ENCODE measurements at places on chromosomes 1 and 21.

DNA sequence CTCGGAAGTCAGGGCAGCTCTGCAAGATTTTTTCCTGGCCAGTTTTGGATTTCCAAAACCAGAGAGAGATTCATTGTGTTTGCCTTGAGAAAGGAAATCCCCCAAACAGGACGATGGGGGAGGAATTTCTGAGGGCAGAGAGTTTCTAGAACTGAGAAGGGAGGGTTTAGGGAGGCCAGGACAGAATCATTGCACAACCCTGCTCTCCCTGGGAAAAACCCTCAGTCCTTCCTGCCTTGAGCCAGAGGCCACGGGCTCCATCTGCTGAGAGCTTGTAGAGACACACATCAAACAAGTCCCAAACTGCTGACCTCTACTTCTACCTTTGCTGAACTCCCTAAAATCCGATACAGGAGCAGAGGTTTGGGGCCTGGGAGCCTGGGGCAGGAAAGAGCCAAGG lies 99.7 kb downstream of the NMNAT2 start:
- DNase-seq, result peak; percentile 91

DNA sequence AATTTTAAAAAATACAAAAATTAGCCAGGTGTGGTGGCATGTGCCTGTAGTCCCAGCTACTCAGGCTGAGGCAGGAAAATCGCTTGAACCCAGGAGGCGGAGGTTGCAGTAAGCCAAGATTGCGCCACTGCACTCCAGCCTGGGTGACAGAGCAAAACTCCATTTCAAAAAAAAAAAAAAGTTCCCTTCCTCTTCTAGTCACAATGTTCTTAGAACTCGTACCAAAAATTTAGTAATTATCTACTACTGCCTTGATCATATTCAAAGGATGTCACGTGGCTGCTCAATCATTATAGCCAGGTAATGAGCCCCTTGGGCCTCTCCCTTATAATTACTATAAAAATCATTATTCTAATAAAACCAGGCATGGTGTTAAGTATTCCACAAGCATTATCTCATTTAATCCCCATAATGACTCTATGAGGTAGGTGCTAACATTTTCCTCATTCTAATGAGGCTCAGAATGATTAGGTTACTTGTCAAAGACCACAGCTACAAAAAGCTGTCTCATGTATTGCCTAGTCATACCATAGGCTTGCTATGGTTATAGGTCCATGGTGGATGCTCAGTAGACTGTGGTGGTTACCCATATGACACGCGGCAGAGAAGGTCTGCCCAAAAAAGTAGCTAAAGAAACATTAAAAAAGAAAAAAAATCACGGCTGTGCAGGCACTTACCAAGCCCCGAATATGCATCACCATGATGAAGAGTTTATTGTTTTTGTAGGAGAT lies 15.5 kb upstream of the PPP1R15B start:
- peak; percentile 52 for DNase-seq

- DNase-seq, result no peak
Measured at GRCh38 chr1:234531151-234531635, 52.2 kb upstream of the TARBP1 start.

DNA sequence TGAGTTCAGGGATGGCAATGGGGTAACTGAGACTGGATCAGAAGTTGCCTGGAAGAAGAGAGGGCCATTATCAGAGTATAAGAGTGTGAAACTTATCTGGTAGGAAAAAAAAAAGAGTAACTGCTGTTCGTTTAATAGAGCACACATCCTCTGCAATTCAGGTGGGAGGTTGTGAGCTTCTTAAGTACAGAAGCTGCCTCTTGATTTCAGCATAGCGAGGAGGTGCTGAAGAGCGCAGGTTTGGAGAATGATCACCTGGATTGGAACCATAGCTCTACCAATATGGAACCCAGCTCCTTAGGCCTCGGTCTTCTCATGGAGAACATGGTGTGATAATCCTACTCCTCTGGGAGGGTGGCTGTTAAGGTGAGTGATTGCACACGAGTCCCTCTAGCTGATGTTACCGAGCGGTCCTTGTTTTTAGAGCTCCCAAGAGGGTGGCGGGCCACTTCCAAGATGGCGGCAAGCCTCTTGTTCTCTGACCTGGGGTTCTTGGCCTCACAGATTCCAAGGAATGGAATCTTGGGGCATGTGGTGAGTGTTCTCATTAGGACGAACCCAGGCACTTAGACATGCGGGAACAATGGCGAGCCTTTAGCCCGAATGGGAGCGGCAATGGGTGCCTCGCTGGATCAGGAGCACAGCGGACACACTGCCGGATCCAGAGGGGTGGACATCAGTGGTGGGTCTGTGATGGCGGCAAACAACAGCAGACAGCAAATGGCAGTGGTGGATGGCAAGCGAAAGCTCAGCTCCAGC lies 3.3 kb upstream of the MX1 start:
- DNase-seq, result no peak

DNA sequence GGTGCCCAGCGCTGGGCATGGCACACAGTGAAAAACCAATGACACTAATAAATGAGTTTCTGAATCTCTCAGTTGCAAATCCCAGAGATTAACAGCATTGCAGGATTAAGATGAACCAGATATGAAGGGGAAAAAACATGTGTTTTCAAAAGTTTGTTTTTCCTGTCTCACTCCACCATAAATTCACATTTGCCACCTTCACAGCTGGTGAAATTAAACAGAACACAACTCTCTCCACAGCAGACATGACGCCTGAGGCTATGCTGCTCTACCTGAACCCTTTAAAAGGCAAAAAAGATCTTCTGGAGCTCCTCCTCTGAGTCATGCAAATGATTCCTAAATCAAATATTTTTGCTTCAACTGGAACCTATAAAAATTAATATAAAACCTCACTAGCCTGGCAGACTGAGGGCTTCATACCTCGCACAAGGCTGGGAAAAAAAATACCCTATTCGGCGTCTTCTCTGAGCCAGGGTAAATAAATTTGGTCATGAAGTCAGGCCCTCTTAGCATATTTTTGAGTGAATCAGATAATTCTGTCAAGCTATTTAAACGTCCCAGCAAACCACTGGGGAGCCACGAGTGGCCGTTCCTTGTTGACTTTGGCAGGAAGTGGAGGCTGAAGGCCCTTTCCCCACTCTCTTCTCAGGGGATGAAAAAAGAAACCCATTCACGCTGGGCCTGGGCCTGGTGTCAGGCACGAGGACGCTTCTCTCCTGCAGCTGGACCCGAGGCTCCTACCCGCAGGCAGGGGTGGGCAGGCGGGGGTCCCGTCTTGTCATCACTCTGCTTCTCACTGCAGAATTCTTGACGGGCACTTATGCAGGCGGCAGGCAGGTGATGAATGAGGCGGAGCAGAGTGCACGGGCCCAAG lies 53.0 kb downstream of the DMRTB1 start:
- no peak for DNase-seq

- DNase-seq, result no peak
Measured at GRCh38 chr21:42892582-42892930, 553 bp upstream of the NDUFV3 start.

DNA sequence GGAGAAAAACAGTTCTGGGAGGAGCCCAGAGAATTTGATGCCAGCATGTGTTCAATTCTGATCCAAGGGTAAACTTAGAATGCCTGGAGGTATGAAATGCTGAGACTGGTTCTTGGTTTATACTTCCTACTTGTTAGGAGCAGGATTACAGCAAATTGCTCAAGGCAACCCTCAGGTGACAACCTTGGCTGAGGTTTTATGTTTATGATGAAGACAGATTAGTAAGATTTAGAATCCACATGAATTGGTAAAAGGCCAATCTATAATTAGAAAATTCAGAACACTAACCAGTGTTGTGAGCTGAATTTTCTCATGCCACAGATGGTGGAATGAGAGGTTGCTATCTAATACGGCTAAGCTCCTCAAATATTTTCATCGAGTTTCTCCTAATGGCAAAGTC lies 235.3 kb upstream of the NRIP1 start:
- no peak for DNase-seq

- no peak for DNase-seq
Measured at GRCh38 chr1:12180903-12181302, 14.1 kb downstream of the TNFRSF1B start.

- no peak for DNase-seq
Measured at GRCh38 chr1:205916541-205916940, 26.7 kb downstream of the SLC26A9 start.

GRCh38 chr1:151504252-151504651 lies 6.9 kb upstream of the CGN start:
- DNase-seq, result no peak

DNA sequence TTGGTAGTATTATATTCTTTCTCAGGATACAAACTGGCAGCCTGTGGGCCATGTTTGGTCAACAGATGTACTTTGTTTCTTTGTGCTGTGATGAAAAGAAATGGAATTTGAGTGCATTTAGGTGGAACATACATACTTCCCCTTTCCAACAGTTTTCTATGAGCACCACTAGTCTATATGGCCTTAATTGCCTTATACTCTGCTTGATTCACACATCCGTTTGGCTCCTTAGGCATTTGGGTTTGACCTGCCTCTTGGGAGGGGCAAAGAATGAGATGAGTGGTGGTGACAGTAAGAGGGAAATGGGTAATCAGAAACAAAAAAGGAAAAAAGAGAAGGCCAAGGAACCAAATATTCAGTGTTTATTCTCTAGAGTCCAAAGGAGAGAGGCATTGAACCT lies 17.0 kb downstream of the CFAP126 start:
- peak; percentile 54 for DNase-seq

DNA sequence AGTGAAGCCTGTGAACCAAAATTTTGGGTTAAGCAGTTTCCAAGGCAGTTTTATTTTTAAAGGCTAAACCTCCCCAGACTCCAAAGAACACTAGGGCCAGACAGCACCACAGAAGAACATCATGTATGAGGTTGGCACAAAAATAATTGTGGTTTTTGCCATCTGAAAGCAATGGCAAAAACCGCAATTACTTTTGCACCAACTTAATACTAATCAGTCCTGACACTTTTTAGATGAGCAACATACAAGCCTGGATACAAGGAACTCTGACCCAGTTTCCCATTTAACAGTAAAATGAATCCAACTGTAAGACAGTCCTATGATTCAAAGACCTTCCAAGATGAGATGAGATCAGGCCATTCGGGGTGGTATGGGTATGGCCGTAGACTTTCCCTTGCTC lies 46.8 kb downstream of the CNIH3 start:
- DNase-seq, result no peak

- no peak for DNase-seq
Measured at GRCh38 chr1:117590273-117590925, 15.4 kb upstream of the TENT5C start.

DNA sequence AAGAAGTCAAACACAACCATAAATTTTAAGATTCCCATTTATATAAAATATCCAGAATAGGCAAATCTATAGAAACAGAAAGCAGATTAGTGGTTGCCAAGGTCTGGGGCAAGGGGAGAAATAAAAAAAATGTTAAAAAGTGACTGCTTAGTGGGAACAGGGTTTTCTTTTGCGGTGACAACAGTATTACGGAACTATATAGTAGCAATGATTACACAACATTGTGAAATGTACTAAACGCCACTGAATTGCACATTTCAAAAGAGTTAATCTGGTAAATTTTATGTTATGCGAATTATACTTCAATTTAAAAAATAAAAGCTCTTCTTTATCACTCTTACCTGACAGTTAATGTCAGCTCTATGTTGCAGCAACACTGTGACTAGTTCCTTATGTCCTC lies 105.2 kb downstream of the ACBD6 start:
- peak; percentile 85 for DNase-seq

DNA sequence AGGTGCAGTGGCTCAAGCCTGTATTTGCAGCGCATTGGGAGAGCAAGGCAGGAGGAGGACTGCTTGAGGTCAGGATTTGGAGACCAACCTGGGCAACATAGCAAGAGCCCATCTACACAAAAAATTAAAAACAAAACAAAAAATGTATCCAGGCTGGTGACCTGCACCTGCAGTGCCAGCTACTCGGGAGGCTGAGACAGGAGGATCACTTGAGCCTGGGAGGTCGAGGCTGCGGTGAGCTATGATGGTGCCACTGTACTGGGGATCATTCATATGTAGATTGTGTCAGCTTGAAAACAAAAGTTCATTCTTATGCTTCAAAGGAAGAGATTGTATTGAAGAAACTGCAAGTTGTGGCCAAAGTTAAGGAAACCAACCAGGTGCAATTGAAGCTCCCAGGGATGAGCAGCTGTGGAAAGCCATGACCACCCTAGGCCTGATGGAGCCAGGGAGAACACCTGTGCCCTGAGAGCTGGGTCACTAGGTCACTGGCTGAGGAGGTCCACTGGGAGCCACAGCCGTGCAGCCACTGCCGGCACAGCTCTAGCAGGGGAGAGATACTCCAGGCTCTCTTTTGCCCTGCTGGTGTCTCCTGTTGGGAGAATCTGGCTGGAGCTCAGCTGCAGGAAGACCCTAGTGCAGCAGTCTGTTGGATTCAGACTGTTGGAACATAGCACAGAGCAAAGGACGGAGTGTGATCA lies 13.3 kb upstream of the BRWD1 start:
- DNase-seq, result no peak

DNA sequence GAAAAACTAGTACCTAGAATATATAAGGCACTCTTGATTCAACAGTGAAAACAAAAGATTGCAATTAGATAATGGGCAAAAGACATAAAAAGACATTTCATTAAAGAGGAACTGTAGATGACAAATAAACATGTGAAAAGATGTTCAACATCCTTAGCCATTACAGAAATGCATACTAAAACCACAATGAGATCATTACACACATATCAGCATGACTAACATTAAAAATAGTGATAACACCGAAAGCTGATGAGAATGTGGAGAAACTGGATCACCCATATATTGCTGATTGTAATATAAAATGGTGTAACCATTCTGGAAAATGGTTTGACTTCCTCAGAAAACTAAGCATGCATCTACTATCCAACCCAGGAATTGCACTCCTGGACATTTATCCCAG lies 340.3 kb downstream of the SEC16B start:
- DNase-seq, result no peak

DNA sequence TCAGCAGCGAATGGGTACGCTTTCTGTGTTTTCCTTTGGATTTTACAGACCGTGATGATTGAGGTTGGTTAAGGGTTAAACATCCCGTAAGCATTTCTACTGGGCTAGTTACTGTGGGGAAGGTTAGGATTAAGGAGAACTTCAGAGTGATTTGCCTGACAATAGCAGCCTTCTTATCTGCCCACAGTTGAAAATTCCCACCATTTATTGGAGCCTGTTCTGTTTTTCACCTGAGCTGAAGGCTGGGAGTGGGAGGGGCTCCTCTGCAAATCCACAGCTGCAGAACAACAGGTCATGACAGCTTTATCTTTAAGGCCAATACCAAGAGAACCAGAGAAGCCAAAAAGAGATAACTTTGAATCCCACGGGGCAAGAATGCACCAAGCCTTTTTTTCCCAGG lies 168.6 kb downstream of the KAZN start:
- no peak for DNase-seq

Measured in suppressor macrophage treated with lipopolysaccharide for 4 hours (primary cell).